Heart right ventricle (tissue), 16 donors: ENCODE measurements at places on chromosomes 11 and 22. TPM values are rescaled to one million over a fixed set of nuclear protein-coding genes. Genes with fewer than 3 reads are reported as not detected.
A peak's percentile ranks its signal among the peaks of the same experiment; 100 is the strongest.

Gene MMP13
- not detected for total RNA-seq

Gene FADD
- 8.6 TPM for total RNA-seq

Gene NCAM1
- total RNA-seq, result 454 TPM

GRCh38 chr11:4626207-4627099 lies 10.8 kb upstream of the OR51D1 start:
- DNase-seq, result peak; percentile 65

DNA sequence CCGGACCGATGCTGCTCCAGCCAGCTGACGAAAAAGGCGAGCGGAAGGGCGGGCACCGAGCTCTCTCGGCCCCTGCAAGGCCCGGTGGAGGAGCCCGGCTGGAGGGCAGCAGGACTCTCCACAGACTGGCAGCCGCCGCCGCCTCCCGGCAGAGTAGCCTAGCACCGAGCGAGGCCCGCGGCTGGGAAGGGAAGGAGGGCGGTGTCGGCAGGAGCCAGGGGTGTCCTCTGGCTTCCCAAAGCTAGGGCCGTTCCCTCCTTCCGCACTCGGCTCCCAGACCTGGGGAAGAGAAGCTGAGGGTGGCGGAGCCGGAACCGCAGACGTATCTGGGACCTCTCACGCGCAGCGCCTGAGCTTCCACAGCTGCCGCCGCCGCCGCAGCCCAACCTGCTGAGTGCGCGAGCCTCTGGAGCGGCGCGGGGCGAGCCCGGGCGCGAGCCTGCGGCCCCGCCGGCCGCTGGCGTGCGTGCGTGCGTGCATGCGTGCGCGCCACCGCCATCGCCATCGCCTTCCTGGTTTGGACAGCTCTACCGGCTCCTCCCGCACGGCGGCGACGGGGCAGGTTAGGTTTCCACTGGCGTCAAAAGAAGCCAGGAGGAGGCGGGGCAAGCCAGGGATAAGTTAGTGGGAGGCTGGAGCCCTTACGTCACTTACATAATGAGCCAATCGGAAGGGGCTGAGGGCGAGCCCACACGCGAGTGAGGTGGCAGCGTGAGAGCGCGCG lies at the start of gene RAB6A:
RAB6A (minus strand) TSS at position 396 of the 724 bp plus-strand sequence. CDS start 439 bp downstream, outside the sequence.
- peak; percentile 100 for DNase-seq

DNA sequence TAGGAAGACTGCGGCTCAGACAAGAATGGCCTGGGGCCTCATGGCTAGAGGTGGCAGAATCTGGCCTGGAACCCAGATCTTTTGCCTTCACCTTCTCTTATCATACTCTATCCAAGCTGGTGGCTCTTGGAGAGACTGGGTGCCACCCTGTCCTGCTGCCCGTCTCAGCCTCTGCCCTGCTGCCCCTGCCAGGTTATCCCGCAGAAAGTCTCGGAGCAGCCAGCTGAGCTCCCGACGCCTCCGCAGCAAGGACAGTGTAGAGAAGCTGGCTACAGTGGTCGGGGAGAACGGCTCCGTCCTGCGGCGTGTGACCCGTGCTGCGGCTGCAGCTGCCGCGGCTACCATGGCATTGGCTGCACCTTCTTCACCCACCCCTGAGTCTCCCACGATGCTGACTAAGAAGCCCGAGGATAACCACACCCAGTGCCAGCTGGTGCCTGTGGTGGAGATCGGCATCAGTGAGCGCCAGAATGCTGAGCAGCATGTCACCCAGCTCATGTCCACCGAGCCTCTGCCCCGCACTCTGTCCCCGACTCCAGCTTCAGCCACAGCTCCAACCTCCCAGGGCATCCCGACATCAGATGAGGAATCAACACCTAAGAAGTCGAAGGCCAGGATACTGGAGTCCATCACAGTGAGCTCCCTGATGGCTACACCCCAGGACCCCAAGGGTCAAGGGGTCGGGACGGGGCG lies 5.9 kb downstream of the INCENP start:
- no peak for DNase-seq

DNA sequence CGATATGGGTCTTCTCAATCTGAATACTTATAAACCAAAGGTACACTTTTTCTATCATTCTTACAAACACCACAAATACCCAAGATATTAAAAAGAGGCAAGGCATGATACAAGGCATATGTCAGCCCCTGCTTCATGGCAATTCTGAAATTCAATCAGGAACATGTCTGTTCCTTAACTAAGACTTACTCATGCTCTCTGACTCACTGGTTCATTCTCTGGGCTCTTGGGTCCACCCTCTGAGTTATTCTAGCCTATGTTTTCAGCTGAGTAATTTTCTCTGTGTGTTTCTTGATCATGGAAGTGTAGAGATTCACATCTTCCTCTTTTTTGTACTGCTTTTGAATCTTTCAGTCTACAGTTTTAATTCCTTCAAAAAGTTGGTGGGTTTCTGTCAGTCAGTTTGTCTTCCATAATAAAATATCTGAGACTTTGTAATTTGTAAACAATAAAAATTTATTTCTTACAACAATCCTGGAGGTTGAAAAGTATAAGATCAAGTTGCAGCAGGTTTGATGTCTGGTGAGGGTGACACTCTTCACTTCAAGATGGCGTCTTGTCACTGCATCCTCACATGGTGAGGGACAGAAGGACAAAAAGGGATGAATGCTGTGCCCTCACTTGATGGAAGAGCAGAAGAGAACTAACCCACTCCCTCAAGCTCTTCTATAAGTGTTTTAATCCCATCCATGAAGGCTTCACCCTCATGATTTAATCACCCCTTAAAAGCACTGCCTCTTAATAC lies 211.7 kb downstream of the FAM76B start:
- no peak for DNase-seq

GRCh38 chr11:63490551-63491239 lies at the start of gene PLAAT5:
Gene PLAAT5, minus strand, starts transcription at chr11:63491167. Its CDS starts 133 bp downstream, at chr11:63491034.
- no peak for DNase-seq

GRCh38 chr22:40665312-40665711 lies 14.0 kb upstream of the MCHR1 start:
- peak; percentile 75 for DNase-seq
